ENCODE measurements at places on chromosomes 4 and X.

DNA sequence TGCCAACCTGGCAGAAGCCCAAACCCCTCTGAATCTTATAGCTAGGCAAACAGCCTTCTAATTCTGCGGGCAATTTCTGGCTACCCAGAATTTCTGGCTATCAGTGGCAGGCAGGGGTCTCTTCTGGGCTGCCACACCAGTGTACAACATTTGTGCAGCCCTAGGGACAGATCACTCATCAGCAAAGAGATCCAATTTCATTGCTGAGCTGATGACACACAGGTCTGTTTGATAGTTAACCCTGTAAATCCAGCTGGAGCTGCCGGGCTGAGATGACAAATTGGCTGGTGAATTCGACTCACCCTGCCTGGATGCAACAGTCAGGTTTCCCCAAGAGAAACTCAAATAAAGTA lies 2.4 kb downstream of the MID1 start:
- DNase-seq = no peak

DNA sequence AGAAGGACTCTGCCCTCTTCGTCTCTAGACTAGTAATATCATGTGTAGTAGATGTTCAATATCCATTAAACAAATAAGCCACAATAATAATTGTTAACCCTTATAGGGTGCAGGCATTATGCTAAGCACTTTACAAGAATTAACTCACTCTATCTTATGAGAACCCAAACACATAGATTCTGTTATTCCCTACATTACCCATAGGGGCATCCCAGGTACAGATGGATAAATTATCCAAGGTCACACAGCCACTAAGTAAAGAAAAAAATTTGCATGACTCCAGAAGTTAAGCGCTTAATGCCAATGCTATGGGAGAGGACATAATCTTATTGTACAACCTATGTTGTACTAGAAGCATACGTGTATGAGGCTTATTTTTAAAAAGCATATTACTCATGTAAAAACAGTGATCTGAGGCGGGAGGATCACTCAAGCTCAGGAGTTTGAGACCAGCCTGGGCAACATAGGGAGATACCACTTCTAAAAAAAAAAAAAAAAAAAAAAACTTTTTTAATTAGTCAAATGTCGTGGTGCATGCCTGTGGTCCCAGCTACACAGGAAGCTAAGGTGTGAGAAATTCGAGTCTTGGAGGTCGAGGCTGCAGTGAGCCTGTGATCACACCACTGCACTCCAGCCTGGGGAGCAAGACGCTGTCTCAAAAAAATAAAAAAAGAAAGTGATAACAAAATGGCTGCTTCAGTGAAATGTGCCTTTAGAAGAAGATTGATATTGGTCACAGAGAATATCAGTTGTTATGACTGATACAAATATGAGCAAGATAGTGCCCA lies 13.6 kb downstream of the LDB2 start:
- no peak for DNase-seq

GRCh38 chrX:71198066-71198465 lies 25.0 kb upstream of the GJB1 start:
- no peak for DNase-seq

DNA sequence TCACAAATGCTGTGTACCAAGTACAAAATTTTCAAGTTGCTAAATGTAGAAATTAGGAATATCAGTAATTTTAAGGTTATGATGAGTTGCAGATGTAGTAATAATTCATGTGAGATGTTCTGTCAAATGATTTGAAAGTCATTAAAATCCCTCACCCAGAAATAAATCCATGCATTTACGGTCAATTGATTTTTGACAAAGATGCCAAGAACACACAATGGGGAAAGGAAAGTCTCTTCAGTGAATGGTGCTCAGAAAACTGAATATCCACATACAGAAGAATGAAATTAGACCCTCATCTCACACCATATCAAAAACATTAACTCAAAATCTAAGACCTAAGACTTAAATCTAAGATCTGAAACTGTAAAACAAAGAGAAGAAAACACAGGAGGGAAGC lies 12.9 kb upstream of the BMPR1B start:
- DNase-seq = no peak

- DNase-seq = no peak
Measured at GRCh38 chrX:1178580-1179057, 33.8 kb downstream of the CRLF2 start.

GRCh38 chr4:57051524-57051923 lies 58.7 kb downstream of the IGFBP7 start:
- DNase-seq = no peak

- no peak for DNase-seq
Measured at GRCh38 chrX:683576-683975, 53.0 kb downstream of the SHOX start.

DNA sequence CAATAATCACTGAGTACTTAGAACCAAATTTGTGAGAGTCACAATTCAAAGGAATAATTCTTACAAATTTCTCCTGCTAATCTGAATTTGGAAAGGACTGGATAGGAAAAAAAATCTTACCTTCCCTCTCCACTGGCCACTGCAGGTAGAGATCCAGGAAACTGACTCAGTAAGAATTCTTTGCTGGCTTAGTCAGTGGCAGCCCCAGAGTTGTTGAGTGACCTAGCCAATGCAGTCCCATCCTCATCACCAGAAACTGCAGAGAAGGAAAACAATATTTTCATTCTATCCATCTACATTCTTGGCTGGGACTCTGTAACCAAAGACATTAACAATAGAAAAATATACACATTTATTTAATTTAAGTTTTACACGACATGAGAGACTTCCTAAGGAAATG lies 572.0 kb downstream of the ADGRL3 start:
- DNase-seq = no peak

DNA sequence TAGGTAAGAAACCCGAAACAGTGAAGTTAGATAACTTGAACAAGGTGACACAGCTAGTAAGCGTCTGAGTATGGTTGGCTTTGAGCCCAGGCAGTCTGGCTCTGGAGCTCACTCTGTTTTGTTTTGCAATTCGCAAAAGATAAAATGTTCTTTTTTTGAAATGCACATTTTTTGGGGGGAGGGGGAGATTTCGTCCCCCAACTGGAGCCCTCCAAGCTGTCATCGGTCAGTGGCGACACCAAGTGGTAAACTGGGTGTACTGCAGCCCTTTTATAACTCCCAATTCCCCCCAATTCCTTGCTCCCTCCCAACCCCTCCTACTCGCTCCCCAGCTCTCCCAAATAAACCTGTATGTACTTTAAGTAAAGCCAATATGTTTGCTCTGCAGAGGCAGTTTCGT lies 2.8 kb upstream of the CLCN5 start:
- DNase-seq = no peak

DNA sequence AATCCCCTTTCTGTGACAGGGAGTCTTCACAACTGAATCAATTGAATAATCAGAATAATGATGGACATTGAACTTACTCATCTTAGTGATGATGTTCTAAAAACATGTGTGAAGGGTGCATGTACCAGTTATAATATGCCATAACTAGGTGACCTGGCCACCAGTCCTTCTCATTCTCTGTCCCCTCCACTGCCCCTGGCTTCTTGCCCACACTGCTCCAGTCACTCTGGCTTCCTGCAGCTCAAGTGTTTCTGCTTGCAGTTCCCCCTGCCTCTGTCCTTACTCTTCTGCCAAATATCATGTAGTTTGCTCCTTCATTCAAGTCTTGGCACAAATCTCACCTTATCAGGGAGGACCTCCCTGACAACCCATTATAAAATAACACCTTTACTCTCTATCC lies 168.1 kb upstream of the SLC7A11 start:
- DNase-seq = peak; percentile 10

- peak; percentile 94 for DNase-seq
Measured at GRCh38 chr4:2262145-2262943, 435 bp upstream of the MXD4 start.

GRCh38 chrX:46737462-46737861 lies 21.5 kb downstream of the SLC9A7 start:
- no peak for DNase-seq
